ENCODE measurements at places on chromosomes 2 and 18.

DNA sequence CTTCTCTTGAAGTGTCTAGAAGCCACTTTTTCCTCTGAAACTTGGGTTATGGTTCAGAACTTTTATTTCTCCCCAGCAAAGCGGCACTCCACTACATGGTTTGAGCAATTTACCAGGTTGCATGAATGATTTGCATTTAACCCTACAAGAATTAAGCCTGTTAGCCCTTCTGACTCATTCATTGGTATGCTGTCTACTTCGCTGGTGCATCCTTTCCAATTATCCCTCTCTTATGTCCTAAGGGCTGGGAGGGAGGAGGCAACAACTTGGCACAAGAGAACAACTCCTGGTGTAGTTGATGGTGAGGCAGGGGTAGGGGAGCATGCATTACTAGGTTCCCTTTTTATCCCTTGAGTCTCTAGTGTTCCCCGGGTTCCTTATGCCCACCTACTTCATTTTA, 293.4 kb upstream of the MEX3C start:
- no peak for DNase-seq

- no peak for DNase-seq
Measured at GRCh38 chr2:71224457-71224856, 2.4 kb downstream of the PAIP2B start.

DNA sequence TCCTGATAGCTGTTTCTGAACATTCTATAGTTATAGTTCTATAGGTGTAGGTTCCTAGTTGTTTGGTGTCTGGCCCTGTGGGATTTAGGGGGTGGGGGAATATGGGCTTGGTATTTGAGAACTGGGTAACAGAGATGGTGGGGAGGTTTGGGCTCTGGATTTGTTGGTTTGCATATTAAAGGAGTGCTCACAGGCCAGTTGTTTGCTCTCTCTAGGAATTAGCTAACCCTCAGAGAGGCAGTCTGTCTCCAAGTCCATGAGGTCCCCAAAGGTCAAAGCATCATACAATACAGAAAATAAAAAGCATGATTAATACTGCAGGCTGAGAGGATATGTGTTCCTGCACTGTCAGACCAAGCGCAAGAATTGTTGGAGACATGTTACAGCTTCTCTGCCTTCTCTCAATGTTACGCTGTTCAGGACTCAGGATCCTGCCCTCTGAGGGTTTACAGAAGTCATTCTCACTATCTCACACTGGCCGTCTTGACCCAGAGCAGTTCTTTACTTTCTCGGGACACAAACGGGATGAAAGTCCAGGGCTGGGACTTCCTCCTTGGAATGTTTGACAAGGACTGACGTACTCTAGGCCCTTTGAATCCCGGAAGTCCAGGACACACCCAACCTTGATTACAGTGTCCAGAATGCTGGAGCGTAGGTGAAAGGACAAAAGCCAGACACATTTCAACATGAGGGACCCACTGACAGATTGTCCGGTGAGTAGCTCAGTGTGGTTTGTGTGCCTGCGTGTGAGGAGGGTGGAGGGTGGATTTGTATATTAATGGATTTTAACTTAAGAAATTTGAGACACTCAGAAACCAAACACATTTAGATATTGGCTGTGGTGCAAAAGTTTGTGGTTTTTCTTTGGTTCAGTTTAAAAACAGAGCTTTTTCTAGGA, at the start of gene NOSTRIN:
Gene NOSTRIN, plus strand, starts transcription at position 677 of the 898 bp plus-strand sequence. Its CDS starts 10 bp downstream, at position 687.
- DNase-seq: no peak

DNA sequence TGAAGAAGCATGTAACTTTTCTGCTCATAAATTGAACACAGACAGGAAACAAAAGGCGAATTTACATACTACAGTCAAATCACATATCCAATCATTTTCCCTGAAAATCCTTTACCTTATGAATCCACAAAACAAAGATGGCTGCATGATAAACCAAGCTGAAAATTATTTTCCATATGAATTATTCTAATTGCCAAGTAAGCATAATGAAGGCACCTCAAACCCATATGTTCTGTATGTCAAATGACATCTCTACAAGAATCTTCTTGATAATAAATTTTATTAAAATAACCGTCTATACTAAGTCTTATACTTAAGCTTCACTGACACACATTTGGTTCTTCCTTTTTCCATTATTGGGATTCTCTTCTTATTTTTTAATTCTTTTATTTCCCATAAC, 1242.6 kb downstream of the CNTNAP5 start:
- no peak for DNase-seq

DNA sequence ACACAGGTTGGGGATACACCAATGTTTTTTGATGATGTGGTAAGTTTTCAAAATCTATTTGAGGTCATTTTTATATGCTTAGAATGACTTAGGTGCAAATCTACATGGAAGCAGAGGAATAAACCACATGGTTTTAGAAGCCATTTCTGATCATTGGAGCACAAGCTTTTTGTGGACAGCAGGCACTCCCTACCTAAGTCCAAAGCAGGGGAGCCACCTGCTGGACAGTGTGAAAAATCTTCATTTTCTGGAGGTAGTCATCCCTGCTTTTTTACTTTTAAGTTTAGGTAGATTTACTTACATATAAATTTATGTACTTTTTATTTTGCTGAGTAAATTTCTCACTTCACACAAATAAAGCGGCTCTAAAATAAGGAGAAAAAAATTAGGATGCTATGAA, 323.2 kb downstream of the PLCL1 start:
- peak; percentile 12 for DNase-seq

DNA sequence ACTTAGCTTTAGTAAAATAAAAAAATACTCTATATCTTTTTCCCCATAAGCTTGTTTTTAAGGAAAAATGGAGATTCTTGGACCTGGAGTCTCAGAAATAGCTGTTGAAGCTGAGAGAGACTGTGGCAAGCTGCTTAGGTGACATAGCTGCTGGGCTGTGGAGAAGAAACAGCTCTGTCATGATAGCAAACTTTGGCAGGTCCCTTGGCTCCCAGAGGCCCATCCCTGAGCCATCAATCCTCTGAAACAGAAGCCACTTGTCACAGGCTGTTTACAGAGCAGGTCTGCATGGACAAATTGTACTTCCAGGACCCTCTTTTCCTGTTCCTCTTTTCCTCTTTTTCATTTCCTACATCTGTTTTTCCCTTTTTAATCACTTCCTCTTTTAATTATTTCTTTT, 1370.1 kb upstream of the CRIM1 start:
- no peak for DNase-seq

DNA sequence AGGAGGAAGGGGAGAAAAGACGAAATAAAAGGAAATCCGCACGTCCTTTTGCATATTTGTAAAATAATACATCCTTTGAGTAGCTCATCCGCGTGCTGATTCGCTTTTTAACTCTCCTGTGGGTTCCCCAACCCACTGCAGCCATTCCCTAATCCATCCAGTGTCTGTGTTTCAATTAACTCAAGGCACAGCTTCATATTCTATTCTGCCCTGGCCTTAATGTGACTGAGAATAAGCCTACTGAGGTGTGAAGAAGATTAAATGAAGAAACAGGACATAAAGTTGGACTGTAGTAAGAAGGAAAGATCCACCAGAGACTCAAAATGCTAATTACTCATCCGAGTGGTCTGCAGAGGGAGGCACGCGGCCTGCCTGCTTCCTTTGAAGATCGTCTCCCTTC, 161.4 kb upstream of the SH3BP4 start:
- no peak for DNase-seq

- DNase-seq: no peak
Measured at GRCh38 chr2:238378230-238379095, 48.3 kb upstream of the ASB1 start.

- no peak for DNase-seq
Measured at GRCh38 chr2:158773121-158773520, 22.0 kb upstream of the DAPL1 start.

- DNase-seq: no peak
Measured at GRCh38 chr2:174763780-174764179, 492 bp downstream of the CHRNA1 start.

- DNase-seq: no peak
Measured at GRCh38 chr18:24014986-24015638, 558 bp downstream of the TTC39C start.
